Cardiac septum (tissue), 1 donor: ENCODE measurements at places on chromosomes 2 and 18. TPM values are rescaled to one million over a fixed set of nuclear protein-coding genes. Genes with fewer than 3 reads are reported as not detected.

CYP27A1 gene
- total RNA-seq, result 5.2 TPM

ATP5F1A gene
- 1,569 TPM for total RNA-seq

C1QL2 gene
- not detected for total RNA-seq

FOXI3 gene
- not detected for total RNA-seq

IL1RL1 gene
- total RNA-seq, result 1.1 TPM

POTEC gene
- total RNA-seq, result not detected

DNA sequence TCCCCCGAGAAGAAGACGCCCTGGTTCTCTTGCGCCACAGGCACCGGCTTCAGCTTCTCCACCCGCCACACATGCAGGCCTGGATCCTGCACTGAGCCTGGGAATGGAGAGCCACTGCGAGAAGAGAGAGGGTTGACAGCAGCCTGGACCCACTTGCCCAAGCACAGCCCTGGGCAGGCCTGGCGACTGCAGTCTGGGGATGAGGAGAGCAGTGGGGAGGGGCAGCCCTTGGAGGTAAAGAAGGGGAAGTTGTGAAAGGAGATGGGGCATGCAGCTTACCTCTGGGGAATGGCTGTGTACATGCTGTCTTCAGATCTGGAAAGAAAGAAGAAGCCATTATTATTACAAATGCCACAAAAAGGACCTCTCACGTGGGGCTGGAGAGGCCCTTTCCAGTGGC lies 8.3 kb downstream of the CAPG start:
- DNase-seq, result no peak

DNA sequence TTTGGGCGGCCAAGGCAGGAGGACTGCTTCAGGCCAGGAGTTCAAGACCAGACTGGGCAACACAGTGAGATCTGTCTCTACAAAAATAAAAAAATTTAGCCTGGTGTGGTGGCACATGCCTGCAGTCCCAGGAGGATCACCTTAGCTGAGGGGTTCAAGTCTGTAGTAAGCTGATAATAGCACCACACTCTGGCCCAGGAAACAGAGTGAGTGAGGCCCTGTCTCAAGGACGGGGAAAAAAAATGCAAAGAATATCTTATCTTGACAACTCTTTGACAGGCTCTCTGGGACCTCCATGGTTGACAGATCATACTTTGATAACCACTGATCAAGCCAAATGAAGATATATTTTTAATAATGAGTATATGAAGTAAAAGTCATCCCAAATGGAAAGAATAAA lies 22.7 kb downstream of the USP34 start:
- no peak for DNase-seq

DNA sequence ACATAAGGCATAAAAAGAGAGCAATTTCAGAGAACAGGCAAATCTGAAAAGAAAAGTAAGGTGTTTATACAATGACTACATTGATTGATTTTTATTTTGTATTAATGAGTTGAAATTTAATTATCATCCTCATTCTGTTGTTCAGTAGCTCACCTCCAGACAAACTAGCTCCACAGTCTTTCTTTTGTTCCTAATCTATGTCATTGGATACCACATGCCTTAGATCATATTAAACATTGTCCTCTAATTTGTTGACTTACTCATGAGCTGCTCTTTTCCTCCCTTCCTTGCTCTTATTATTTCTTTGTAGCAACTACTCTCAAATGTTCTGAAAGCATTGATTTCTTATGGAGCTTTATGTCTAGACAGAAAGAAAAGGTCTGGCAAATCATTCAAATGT lies 185.5 kb upstream of the ZSWIM2 start:
- no peak for DNase-seq

DNA sequence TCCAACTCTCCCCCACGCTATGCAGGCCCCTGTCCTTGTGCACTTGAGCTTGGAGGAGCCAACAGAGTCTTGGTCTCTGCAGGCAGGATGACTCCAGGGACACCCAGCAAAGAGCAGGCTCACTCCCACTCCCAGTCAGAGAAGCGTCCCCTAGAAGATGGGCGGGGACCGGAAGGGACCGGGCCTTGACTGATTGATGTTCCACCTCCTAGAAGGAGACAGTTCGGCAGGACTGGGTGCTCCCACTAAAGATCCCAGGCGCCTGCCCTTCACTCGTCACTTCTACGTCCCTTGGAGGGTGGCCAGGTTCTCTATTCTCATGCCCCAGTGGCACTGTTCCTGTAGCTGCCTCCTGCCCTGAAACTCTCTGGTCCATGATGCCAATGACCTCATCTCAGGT lies 3.2 kb upstream of the SP100 start:
- DNase-seq, result no peak

DNA sequence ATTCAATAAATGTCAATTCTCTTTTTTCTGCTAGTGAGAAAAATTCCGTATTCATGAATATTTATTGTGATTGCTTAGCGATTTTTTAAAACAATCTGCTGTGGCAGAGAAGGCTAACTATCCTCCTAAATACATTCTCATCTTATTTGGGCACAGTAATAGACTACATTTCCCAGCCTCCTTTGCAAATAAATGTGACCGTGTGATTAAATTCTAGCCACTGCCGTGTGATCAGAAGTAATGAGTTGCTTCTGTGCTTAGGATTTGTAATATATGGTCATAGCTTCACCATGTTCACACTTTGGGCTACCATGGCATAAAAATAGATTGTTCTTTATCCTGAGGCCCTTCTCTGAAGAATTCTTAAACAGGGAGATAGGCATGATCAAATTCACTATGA lies 179.6 kb downstream of the FAM124B start:
- no peak for DNase-seq

DNA sequence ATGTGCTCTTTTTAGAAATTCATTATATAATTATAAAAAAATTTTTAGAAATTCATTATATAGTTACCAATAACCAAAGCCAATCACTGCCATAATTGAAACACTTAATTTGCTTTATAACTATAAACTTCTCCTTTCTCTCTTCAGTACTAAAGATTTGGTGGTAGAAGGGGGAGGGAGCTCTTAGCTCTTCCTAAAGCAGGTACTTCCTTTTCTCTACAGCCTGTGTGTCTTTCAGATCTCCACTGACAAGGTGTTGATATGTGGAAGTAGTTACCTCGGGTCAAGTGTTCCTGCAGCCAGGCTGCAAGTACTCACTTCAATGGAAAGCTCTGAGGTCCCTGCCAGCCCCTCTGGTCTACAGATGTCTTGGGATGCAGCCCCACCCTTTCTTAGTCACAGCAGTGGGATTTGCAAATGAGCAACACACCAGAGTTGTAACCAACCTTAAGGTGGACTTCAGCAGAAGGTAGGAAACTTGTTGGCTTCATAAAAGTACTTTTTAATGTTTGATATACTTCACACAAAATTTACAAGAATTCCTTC lies 690.0 kb downstream of the ARHGAP15 start:
- DNase-seq, result no peak

GRCh38 chr18:78542204-78542603 lies 437.4 kb upstream of the SALL3 start:
- no peak for DNase-seq

DNA sequence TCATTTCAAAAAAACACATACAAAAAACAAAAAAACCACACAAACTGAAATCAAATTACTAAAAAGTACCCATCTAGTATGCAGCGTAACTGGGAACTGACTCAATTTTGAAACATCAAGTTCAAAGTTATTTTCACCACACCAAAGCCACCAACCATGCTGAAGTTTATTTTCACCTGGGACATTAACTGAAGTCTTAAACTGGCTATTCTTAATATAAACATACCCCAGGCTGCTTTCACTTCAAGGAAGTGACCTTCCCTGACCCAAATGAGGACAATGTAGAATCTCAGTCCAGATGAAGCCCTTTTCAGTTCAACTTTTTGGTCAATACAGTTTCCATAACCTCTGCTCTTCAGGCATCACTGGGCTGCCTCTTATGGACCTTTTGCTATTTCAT lies 84.6 kb downstream of the PIGN start:
- no peak for DNase-seq

DNA sequence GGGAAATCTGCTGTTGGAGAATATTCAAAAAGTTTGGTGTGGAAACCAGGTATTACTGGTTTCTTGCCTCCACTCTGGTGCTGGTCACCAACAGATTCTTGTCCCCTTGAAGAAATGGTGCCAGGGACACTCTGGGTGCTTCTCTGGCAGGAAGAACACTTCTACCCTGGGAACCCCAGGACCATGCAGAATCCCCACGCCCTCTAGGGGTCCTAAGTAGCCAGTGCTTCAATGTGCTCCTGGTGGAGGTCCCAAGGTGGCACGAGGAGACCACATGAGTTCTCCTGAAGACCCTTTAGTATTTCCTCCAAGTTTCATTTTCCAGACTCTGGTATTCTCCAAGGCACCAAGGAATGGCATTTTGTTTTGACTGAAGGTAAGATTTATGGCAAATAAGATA lies 380.6 kb downstream of the TSN start:
- no peak for DNase-seq

DNA sequence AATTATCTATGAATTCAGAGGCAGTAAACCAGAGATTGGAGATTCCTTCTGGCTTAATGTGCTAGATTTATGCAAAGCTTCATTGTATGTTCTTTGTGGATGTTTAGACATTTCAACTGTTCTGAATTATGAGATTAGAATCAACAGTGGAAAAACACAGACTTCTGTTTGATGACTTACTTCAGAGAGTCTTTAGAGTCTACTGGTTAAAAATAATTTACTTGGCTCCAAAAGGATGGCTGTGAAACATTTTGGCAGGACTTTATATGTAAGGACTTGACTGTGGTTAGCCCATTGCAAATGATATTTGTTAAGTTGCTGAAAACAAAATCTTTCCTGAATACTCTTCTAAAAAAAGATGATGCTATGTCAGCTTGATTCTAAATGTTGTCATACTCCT lies 25.5 kb upstream of the LRRC30 start:
- DNase-seq, result no peak

DNA sequence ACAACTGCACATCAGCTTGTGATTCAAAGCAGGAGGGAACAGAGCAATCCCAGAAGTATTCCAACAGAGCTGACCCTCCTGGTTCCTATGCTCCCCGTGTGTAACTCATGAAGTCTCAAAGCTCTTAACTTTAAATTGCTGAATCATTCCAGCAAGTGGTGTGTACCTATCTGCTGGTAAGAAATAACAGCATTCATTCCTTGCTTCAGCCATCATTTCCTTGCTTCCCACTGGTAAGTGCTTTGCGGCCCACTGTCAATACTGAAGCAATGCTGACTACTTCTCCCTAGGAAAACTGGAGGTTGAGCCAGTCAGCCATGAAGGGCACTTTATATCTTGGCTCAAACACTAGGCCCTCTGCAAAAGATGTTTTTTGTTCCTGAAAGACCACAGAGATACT lies 222.4 kb downstream of the EXOC6B start:
- no peak for DNase-seq

DNA sequence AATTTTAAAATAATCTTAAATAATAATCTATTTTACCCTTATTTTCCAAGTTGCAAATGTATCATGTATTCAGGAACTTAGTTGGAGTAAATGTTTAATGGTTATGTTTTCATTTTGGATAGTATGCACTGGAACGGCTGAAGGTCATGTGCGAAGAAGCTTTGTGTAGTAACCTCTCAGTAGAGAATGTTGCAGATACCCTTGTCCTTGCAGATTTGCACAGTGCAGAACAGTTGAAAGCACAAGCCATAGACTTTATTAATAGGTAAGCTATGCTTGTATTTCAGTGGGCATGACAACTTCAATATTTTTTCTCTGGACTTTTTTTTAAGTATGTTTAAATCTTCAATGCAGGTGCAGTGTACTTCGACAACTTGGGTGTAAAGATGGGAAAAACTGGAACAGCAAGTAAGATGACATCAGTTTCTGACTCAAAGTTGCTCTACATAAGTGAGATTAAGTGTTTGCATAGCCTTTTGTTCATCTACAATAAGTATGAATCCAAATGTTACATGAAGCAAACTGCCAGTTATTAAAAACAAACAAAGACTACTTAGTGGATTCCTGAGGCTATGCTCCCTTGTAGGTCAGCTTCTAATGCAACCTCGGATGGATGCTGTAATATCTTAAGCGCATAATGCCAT lies 63.1 kb downstream of the SPOPL start:
- no peak for DNase-seq

- no peak for DNase-seq
These were observed 19.1 kb downstream of the NETO1 start for GRCh38 chr18:72848503-72849237.

GRCh38 chr2:232502911-232503808 lies 15.5 kb upstream of the ECEL1 start:
- DNase-seq, result no peak

DNA sequence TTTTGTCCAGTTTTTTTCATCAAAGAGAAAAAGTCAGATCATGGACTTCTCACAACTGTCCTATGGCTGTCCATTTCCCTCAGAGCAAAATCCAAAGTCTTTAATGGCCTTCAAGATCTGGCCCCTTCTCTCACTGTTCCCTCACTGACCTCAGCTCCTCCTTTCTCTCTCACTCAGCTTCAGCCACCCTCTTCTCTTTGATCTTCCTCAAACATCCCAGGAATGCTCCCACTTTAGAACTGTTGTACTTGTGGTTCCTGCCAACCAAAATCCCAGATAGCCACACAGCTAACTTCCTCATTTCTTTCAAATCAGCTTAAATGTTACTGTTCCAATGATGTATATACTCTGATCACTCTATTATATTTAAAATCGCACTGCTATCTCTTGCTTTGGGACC lies 82.9 kb downstream of the NUP35 start:
- DNase-seq, result no peak

- no peak for DNase-seq
These were observed 1147.1 kb downstream of the CNTNAP5 start for GRCh38 chr2:125172181-125172580.

DNA sequence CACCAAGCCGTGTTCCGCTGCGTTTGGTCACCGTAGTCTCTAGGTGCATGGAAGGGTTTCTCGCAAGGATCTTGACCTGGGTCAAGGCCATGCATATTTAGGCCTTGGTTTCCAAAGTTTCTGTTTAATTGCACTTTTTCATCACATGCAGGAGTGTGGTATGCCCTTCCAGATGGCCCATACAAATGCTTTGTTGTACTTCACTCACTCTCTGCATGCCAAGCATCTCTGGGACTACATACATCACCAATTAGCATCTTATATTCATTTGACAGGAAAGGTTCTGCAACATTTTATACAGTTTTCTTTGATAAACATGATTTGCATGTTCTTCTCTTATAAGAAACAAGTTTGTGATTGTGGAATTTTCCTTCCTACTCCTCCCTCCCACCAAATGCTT lies 132.8 kb upstream of the KLHL14 start:
- DNase-seq, result no peak

GRCh38 chr2:140998577-140998976 lies 1132.2 kb downstream of the LRP1B start:
- no peak for DNase-seq

- no peak for DNase-seq
These were observed 7.3 kb downstream of the TMX3 start for GRCh38 chr18:68707646-68708045.

DNA sequence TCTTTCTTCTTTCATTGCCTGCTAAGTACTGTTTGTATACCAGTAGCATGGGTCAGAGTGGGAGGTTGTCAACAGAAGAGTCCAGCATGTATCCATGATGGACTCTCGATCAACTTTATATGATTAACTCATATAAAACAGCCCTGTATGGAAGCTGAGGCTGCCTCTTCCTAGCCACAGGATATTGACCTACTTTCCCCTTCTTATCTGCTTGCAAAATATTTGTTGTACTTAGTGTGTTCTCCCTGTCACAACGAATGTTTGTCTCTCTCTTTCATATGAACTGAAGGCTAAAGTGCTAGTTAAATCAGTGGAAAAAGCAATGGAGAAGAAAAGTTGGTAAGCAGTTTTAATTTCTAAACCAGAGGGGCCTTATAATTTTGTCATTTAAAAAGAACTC lies 17.8 kb downstream of the MYO1B start:
- DNase-seq, result no peak
